ENCODE measurements at places on chromosomes 3 and 15.

DNA sequence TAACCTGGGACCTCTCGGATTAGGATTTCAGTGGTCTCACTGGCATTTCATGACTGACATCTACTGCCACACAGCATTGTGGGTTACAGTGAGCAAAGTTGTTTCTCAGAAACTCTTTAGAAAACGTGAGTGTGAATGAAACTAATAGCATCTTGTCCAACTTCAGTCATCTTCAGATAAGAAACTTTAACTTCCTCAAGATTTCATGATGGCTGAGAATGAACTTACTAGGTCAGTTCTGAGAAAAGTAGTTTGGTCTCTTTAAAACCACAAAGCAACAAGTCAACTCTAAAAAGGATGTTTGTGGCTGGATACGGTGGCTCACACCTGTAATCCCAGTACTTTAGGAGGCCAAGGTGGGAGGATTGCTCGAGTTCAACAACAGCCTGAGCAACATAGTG, 14.2 kb upstream of the HOMER2 start:
- DNase-seq: no peak

DNA sequence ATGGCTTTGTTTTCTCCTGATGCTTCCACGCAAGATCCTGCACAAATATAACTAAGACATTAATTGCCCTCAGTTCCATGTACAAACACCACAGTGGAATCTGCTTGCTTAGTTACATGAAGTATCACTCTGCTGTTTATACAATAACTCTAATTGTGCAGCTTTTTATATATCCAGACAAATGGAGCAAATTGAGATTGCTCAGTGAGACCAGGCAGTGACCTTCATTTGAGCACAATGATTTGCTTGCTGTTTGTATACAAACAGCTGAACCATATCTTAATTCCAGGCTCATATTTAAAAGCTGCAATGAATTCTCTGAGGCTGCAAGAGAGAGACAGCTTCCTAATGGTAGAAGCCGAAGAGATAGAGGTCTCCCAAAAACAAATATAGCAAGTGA, 243.7 kb downstream of the CADPS start:
- no peak for DNase-seq

DNA sequence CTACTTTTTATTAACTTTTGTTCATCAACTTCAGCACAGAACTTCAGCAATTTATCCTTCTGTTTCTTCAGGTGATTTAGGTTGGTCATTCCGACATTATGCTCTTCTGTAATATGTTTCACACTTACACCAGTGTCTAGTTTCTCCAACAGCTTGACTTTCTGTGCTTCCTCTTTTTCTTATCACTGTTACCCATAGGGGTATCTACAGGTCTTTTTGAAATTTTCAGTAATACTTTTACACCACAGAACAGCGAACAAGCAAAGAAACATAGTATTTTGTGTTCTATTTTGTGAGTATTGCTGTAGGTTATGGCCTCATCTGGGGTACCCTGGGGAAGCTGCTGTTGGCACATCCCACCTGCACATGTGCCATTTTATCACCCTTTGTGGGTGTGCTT, 260.7 kb downstream of the NSUN3 start:
- DNase-seq: no peak

DNA sequence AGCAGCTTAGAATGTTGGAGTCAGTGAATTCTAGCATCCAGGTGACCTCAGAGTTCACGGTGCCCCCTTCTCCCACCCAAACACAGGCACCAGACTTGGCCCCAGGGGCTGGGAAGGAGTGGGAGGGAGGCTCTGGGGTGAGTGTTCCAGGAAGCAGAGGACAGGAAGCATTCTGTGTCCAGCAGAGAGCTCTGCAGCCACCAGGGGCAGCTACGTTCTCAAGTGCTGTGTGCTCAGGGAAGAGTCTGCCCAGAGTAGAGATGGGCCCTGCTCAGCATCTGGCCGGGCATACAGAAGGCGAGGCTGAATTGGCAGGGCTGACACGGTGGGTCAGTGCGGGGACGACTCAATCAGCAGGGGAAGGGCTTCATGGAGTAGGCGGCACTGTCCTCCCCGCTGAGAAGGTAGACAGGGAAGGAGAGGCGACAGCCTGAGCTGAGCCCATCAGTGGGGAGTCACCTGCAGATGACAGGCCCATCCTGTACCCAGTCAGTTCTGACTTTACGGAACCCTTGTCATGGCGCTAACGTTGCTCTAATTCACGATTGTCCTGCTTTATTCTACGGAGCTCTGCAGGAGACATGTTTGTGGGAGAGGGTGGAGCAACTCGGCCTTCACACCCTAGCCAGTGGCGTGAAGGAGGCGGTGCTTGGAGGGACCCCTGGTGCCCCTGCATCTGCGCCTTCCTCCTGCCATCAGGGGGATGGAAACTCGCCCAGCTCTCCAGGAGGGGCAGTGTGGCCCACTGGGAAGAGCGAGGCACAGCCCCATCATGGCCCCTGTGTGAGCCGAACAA, 82.2 kb downstream of the C3orf70 start:
- DNase-seq: no peak

GRCh38 chr3:178748874-178749273, 212.6 kb downstream of the KCNMB2 start:
- DNase-seq: no peak

DNA sequence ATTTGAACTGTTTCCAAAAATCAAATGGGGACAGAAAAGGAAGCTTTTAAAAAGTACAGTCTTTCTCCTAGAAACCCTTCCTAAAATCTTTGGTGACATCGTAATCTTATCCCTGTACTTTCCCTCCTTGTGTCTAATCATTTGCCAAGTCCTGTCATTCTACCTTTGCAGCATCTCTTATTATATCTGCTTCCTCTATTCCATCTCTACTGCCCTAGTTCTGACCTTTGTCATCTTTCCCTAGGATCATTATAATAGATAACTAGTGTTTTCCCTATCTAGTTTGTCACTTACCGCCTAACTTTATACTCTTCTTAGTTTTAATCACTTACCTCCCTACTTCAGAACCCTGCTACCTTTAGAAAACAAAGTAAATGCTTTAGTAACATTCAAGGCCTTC, 11.6 kb downstream of the USP8 start:
- DNase-seq: no peak

GRCh38 chr15:91553196-91553854, 300.2 kb upstream of the SLCO3A1 start:
- no peak for DNase-seq

DNA sequence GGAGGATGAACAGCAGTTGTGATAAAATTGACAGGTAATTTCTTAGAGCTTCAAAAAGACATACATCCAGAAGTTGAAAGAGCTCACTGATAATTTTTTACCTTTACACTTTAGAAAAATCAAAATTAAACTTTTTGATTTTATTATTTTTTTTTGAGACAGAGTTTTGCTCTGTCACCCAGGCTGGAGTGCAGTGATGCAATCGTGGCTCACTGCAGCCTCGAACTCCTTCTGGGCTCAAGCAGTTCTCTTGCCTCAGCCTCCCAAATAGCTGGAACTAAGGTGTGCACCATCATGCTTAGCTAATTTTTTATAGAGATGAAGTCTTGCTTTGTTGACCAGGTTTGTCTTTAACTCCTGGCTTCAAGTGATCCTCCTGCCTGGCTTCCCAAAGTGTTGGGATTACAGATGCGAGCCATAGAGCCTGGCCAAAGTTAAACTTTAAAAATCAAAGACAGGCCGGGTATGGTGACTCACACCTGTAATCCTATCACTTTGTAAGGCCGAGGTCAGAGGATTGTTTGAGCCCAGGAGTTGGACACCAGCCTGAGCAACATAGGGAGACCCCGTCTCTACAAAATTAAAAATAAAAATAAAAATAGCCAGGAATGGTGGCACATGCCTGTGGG, 21.7 kb downstream of the PLA2G4F start:
- no peak for DNase-seq

DNA sequence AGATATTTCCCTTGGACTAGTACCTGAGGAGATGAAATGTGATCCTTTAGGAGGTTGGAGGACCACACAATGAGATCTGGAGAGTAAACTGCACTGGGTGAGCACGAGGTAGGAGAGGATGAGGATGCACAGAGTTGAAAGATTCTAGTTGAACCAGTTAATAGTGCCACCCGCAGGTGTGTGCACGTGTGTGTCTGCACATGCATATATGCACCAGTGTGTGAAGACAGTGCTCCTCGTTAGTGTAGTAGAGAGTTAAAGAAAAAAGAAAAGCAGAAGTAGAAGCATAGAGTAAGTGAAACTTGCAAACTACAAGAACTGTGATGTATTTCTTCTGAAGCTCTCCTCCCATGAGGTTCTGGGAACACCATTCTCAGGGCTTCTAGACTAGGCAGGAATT, 8.4 kb downstream of the MED12L start:
- DNase-seq: no peak

DNA sequence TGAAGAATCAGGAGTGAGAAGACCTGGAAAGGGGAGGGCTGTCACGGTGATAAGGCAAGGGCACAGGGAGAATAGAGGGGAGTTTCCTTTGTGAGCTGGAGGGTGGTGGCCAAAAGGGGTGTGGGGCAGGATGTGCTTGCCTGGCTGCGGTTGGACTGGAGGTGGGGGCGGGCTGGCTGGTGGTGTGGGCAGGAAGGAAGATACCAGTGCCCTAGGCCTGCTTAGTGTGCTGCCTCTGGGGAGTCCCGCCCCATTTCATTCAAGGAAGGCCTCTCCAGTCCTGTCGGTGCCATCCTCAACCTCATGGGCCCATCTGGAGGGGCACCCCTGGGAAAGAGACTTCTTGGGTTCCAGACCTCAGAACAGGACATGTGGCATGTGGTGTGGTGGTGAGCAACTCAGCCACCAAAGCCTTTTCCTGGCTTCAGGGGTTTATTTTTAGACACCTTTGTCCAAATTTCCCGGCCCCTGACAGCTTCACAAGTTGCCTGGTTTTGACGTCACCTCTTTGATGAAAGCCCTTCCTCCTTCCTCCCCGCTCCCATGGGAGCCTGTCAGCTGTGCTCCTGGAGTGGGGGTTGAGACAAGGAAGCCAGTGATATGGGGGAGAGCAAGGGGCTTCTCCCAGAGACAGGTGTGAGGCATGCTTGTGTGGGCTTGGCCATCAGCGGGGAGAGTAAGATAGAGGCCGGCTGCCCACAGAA, 15.6 kb downstream of the TEX264 start:
- peak; percentile 51 for DNase-seq

- no peak for DNase-seq
Observed at GRCh38 chr3:23640471-23641146, 165.1 kb upstream of the UBE2E1 start.

DNA sequence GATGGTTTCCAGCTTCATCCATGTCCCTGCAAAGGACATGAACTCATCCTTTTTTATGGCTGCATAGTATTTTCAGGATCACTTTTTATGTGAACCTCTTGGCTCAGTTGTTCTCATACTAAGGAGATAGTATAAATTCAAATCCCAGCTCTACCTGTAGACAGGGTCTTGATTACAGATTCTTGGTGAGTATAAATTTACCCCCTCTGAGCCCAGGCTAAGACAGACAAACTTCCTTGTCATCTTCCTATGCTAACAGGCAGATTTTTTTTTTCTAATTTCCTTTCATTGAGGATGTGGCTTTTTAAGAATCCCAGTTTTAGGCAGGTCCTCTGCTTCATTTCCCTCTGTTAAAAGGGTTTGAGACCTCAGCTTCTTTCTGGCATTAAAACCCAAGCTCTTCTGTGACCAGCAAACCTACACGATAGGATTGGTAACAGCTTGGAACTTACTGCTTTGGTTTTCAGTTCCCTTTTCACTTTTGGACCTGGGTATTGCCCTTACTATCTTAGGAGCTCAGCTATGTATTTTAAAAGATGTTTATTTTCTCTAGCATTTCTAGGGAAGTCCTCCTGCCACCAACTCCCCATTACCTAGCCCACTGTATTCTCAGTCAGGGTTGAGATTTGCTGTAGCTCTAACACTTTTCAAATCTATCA, 72.5 kb downstream of the VPS8 start:
- no peak for DNase-seq

GRCh38 chr3:57060089-57060821, at the start of gene SPATA12:
Gene SPATA12 (plus strand): TSS chr3:57060664. CDS start chr3:57073695, 13,031 bp downstream.
- DNase-seq: no peak

- DNase-seq: no peak
Observed at GRCh38 chr3:46222435-46223161, 14.5 kb upstream of the CCR1 start.

DNA sequence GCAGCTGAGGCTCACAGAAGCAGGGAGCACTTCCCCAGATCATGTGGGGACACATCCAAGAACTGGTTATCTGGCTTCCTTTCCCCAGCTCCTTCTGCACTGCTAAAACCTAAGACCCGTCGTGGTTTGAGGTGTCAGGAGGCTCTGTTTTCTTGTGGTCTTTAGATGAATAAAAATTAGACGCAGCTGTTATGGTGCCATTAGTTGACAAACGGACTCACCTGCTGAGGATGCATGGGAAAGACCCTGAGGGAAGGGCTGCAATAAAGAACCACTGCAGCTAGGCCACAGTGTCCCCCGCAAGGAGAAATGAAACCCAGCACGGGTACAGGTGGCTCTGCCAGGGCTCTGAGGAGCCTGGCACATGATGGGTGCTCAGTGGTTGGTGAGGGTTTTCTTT, 99.4 kb downstream of the IQSEC1 start:
- no peak for DNase-seq

DNA sequence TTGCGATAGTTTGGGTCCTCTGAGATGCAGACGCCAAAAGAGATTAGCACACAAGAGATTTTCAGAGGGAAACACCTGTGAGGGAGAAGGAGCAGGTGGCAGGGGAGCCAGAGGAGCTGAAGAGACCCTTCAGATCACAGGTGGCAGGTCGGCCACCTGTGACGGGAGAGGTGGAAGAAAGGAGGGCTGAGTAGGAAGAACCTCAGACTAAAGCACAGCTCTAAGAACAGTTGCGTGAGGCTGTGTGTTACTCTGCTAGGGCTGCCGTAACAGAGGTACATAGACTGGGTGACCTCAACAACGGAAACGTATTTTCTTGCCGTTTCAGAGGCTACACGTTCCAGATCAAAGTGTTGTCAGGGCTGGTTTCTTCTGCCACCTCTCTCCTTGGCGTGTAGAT, 38.5 kb downstream of the C2CD4A start:
- no peak for DNase-seq

- no peak for DNase-seq
Observed at GRCh38 chr3:74844428-74844827, 230.0 kb upstream of the CNTN3 start.

DNA sequence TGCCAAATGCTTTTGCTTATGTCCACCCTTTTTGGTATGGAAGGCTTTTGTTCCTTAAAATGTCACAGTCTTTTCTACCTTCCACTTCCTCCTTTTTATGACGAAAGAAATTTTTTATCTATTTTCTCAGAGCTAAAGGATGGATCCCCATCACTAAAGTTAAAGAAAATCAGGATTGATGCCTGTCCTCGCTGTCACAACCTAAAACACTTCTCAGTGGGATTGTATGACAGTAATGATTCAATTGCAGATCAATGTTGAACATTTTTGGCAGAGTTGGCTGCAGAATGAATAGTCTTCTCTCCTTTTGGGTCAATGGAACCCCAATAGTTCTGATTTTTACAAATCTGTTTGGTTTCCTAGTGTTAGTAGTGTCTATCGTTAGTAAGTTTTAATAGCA, 549.8 kb upstream of the ROBO2 start:
- DNase-seq: no peak

DNA sequence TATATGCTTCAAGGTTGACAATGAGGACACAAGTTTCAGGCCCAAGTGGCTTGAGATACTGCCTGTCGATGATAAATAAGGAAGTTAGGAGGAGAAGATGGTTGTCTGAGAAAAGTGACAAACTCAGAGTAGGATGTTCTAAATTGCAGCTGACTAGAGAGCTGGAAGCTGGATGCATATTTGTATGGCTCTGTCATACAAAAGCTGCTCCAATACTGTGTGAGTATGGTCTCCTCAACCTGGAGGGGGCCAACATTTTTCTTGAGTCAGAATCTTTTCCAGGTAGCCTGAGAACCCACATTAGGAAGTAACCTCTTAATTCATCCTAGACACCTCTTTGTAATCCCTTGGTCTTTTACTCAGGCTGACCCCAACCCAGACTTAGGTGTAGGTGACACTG, 28.4 kb upstream of the TPRG1 start:
- no peak for DNase-seq

All from activated naive CD8-positive, alpha-beta T cell treated with anti-CD3 and anti-CD28 coated beads, Interleukin-2, amount 50 U/mL, for 16 hours (primary cell).